Urothelium cell line (cell line): ENCODE measurements at places on chromosomes 12 and 14.

DNA sequence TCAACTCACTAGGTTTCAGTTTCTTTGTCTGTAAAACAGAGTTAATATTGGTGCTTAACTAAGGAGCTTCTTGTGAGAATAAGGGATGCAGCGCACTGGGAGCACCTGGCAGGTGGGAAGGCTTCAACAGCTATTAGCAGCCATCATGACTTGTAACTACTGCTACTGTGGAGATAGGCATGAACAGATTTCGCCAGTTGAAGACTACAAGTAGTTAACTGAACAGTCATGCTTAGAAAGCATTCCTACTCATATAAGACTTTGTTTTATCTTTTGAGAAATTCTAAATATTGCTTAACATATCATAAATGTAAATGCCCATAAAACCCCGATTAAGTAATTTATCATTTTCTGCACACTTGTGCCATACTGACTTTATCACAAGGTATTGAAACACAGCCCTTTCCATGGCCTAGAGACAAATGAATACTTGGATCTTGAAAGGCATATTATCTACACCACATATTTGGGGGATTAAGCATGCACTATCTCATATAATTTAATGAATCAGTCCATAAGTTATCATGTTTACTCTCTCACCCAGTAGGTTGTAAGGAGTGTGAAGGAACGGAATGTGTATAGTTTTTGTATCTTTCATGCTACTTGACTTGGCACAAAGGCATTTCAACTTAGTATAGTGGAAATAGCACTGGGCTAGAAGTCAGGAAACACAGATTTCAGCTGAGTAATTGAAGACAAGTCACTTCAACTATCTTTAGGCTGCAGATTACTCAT lies 16.1 kb downstream of the NTN4 start:
- no peak for DNase-seq

DNA sequence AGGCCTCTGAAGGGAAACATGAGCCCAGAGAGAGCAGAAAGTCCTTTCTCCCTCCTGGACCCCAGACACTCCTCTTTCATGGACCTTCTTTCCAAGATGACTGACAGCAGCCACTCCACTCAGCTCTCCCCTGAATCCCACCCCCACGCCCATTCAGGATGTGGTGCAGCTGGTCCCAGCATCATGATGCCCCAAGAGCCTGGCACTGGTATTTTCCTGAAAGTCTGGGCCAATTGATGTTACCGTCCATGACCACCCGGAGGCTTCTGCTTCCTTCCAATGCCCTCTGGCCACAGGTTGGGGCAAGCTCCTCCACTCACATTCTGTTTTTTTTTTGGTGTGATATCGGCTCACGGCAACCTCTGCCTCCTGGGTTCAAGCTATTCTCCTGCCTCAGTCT lies 112.6 kb downstream of the CALM1 start:
- DNase-seq, result no peak

GRCh38 chr14:65860956-65861611 lies 448.6 kb downstream of the FUT8 start:
- DNase-seq, result no peak

GRCh38 chr12:93804392-93805179 lies 127.4 kb downstream of the CRADD start:
- DNase-seq, result no peak

- DNase-seq, result no peak
These were observed 39.8 kb downstream of the ELK3 start for GRCh38 chr12:96233939-96234461.

DNA sequence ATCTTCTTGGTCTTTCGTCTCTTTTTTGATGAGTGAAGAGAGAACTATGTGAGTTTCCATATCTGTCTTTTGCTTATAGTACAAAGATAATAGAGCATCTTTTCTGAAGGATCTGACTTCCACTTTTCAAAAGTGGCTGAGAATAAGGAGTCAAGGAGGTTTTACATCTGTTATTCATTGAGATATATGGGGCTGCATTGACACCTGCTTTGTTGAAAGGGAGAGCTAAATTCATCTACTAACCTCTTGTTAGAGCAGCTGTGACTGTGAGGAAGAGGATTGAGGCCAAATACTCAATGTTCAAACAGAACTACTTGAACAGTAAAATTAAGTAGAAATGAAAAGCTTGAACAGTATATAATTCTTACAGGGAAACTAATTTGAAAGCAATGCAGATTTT lies 130.2 kb upstream of the ATP2B1 start:
- DNase-seq, result no peak
